ENCODE measurements at places on chromosomes 11 and 22. TPM values are rescaled to one million over a fixed set of nuclear protein-coding genes. Genes with fewer than 3 reads are reported as not detected.
A peak's percentile ranks its signal among the peaks of the same experiment; 100 is the strongest.

DNA sequence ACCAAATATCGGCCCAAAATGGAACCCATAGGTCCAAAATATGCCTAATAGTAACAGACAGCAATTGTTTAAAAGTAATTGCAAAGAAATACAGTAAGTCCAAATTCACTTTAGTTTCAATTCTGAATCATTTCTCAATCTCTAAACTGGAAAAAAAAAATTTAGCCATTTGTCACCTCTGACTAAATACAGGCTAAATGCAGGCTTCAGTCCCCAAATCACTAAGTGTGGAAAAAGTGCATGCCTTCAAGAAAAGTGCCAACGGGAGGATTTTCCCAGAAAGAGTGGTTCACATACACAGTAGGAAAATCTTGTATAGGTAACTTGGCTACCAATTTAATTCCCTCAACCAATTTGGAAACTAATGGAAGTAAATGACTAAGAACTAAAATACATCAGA, 35.7 kb downstream of the SIK3 start:
- H3K27me3 ChIP-seq, result no peaks in the 10 kb centered on the region
- no peak for DNase-seq
- H3K4me1 ChIP-seq, result no peaks in the 10 kb centered on the region
- H3K27ac ChIP-seq, result no peak overlapping the region
- no peaks in the 10 kb centered on the region for H3K36me3 ChIP-seq

DNA sequence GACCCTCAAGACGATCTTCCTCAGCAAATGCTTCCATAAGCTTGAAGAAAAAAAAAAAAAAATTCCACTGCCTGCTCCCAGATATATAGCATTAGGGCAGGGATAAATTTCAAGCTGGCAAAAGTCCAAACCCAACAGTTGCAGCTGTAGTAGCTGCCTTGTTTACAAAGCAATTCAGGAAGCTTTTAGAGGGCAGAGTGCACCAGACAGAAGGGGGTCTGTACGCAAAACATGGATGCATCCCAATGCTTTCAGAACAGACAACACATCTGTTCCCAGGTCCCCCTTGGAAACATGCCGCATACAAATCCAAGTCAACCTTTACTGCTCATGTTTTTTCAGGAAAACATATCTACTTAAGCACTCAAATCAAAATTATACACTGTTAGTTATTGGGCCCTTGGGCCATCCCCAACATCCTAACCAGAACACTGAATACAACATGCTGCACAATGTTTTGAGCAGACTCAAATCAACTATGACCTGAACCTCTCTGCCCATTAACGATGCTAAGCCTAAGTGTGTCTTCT, 94.5 kb downstream of the CADM1 start:
- H3K4me1 ChIP-seq, result no peaks in the 10 kb centered on the region
- no peaks in the 10 kb centered on the region for H3K36me3 ChIP-seq
- H3K27ac ChIP-seq, result no peak overlapping the region
- H3K4me3 ChIP-seq, result no peak overlapping the region

DNA sequence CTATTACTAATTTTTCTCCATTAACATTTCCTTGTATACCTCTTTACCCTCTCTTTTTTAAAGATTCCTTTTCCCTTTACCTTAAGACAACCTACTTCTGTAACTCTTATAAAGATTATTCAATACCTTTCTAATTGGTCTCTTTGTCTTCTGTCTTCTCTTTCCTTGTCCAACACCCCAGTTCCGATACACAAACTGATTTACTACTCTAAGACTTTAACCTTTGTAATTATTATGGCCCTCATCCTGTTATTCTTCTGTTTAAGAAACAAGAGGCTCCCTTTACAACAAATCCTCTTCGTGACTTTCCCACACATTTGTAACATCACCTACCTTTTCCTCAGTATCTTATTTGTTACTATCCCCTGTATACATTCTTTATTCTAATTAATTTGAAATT, 81.8 kb downstream of the TTC17 start:
- no peaks in the 10 kb centered on the region for H3K27me3 ChIP-seq
- H3K4me3 ChIP-seq, result no peak overlapping the region
- H3K27ac ChIP-seq, result no peak overlapping the region
- DNase-seq, result no peak

GRCh38 chr11:125108469-125108868, 3.0 kb downstream of the TMEM218 start:
- DNase-seq, result no peak
- no peaks in the 10 kb centered on the region for H3K36me3 ChIP-seq
- no peak overlapping the region for H3K4me3 ChIP-seq
- no peaks in the 10 kb centered on the region for H3K4me1 ChIP-seq

DNA sequence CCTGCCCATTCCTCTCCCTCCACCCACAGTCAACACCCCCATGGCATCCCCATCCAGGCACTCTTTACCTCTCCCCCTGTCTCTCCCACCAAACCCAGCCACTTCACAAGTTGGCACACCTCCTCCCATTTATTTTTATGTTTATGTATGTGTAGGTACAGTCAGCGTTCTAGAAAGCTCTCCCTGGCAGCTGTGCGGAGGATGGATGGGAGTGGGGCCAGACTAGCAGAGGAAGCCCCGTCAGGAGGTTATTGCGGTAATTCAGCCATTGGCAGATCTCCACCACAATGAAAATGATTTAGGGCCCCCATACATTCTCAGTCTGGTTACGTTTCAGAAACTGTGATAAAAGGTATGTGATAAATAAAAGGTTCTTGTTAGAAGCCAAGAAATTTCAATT, 51.3 kb downstream of the BTG4 start:
- H3K27me3 ChIP-seq, result no peaks in the 10 kb centered on the region
- H3K27ac ChIP-seq, result no peak overlapping the region
- no peaks in the 10 kb centered on the region for H3K4me1 ChIP-seq
- H3K4me3 ChIP-seq, result no peak overlapping the region
- no peaks in the 10 kb centered on the region for H3K36me3 ChIP-seq
- no peak for DNase-seq

DNA sequence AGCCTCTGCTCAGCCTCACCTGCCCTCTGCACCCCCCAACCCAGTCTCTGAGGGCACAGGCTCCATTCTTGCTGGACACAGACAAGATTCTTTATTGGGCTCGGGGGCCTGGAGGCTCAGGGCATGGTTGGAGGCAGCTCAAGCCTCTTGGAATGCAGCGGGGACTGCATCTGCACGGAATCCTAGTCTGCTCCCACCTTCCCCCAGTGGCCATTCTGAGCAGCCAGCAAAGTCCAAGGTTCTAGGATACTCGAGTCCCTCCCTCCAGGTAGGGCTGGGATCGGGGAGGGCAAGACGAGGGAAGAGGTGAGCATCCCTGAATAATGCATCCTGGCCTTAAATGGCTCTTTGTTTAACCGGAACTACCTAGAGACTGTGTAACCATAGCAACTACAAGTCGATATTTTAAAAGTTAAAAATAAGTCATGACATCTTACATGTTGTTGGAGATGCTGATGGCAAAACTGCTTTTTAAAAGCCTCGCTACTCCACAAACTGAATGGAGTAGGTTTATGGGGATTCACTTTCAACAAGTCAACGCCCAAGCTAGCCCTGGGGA, 10.7 kb upstream of the IGSF22 start:
- no peaks in the 10 kb centered on the region for H3K27me3 ChIP-seq
- no peaks in the 10 kb centered on the region for H3K36me3 ChIP-seq
- DNase-seq, result no peak
- no peak overlapping the region for H3K27ac ChIP-seq
- H3K4me3 ChIP-seq, result no peak overlapping the region

DNA sequence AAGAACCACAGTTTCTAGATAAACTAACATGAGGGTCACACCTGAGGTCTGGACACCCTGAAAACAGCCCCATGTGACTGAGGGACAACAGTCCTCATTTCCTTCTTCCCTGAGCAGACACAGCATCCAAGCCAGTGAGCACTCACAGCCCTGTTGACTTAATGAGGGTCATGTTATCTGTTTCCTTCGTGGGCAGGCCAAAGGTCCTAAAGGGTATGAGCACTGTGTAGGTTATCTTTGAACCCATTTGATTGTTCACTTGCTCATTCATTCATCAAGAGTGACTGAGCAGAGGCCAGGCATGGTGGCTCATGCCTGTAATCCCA, 170.7 kb upstream of the B3GAT1 start:
- DNase-seq, result no peak
- no peak overlapping the region for H3K4me3 ChIP-seq
- no peak overlapping the region for H3K27ac ChIP-seq
- H3K27me3 ChIP-seq, result peaks cover 4% of the 10 kb centered on the region

- H3K27me3 ChIP-seq, result no peaks in the 10 kb centered on the region
- no peak for DNase-seq
- H3K36me3 ChIP-seq, result no peaks in the 10 kb centered on the region
- no peaks in the 10 kb centered on the region for H3K4me1 ChIP-seq
These were observed 119.6 kb downstream of the TENM4 start for GRCh38 chr11:79321263-79321662.

DNA sequence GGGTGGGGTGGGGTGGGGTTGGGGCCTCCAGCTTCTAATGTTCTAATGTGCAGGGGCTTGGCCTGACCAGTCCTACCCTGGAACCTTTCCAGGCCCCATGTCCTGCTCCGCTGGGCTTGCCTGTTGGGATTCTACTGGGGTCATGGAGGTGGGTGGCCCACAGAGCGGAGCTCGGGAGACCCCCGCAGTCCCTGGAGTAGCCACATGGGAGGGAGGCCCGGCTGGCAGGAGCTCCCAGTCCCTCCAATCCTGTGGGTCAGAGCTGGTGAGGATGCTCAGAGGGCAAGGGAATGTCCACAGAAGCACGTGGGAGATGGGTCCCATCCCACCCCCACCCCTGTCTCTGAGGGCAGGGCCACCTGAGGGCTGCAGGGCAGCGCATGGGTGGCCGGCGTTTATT, 2.9 kb downstream of the SEPTIN5 start:
- DNase-seq, result no peak
- no peak overlapping the region for H3K27ac ChIP-seq
- H3K4me1 ChIP-seq, result peaks cover 9% of the 10 kb centered on the region
- H3K4me3 ChIP-seq, result peak overlapping the region; percentile 72
- no peaks in the 10 kb centered on the region for H3K27me3 ChIP-seq

- DNase-seq, result peak; percentile 75
- H3K4me3 ChIP-seq, result peak overlapping the region; percentile 63
- no peaks in the 10 kb centered on the region for H3K36me3 ChIP-seq
- H3K27me3 ChIP-seq, result peaks cover 12% of the 10 kb centered on the region
These were observed 5.3 kb downstream of the VSIG2 start for GRCh38 chr11:124746621-124747243.

DNA sequence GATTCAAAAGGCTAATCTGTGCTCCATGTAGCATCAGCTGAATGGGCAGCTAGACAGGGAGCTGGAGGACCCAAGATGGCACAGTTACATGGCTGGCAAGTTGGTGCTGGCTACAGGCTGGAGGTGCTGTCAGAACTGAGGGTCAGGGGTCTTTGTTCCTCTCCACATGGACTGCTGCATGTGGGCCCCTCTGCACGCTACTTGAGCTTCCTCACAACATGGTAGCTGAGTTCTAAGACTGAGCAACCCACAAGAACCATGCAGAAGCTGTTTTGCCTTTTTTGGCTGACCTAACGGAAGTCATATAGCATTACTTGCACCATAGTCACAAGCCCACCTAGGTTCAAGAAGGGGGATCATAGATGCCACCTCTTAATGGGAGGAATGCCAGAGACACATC, 196.1 kb downstream of the GRIK4 start:
- H3K4me3 ChIP-seq, result no peak overlapping the region
- H3K4me1 ChIP-seq, result no peaks in the 10 kb centered on the region
- no peaks in the 10 kb centered on the region for H3K27me3 ChIP-seq
- H3K27ac ChIP-seq, result no peak overlapping the region

DNA sequence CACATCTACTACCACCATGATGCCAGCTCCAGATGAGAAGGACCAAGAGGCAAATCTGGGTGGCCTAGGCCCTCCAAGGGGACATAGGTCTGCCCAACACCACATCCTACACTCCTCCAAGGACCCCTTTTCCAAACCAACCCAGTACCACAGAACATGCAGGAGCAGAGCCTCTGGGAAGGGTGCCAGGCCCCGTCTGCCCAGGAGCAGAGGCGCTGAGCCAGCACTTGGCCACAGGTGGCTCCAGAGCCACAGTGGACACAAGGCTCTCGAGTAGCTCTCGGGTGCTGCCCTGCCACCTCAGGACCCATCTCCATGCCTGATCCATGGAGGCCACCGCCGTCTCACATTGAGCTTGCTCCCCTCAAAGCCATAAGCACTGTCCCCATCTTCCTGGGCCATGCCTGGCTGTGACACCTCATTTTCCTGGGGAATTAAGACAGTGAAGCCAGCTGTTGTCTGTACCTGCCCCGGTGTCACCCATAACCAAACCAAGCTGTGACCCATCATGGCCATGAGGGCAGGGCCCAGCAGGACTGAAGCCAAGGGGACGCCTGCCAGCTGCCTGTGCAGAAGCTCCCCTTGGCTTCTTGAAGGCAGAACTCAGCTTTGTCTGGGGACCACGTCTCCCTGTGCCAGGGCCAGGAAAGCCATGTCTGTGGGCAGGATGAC, 7.4 kb downstream of the MOB2 start:
- H3K27ac ChIP-seq, result no peak overlapping the region
- no peaks in the 10 kb centered on the region for H3K36me3 ChIP-seq
- no peak for DNase-seq
- H3K4me1 ChIP-seq, result no peaks in the 10 kb centered on the region
- no peak overlapping the region for H3K4me3 ChIP-seq
- H3K27me3 ChIP-seq, result no peaks in the 10 kb centered on the region

DNA sequence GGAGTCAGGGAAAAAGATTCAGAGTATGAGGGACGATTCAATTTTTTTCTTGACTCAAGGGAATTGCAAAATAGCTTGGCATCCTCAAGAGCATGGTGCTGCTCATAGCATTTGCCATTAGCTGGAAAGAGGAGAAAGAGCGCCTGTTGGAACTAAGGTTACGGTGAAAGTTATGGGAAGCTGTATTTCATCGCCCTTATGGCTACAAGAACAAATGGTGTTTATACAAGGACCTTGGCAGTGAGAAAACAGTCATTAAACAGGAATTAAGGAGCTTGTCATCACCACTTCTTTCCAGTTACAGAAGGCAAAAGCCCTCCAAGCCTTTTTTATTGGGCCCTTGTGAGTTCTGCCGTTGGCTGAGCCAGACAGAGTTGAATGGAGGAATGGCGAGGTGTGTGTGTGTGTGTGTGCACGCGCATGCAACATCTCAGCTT, 74.2 kb downstream of the ALX4 start:
- no peak for DNase-seq
- no peak overlapping the region for H3K4me3 ChIP-seq
- no peaks in the 10 kb centered on the region for H3K27me3 ChIP-seq
- no peaks in the 10 kb centered on the region for H3K36me3 ChIP-seq
- H3K4me1 ChIP-seq, result no peaks in the 10 kb centered on the region

SEZ6L gene
- total RNA-seq, result under 0.01 TPM

CCDC116 gene
- not detected for total RNA-seq

NCAM1 gene
- 6.1 TPM for total RNA-seq

SCUBE1 gene
- 0.88 TPM for total RNA-seq
